ENCODE measurements at places on chromosomes 1 and 21. TPM values are rescaled to one million over a fixed set of nuclear protein-coding genes. Genes with fewer than 3 reads are reported as not detected.
A peak's percentile ranks its signal among the peaks of the same experiment; 100 is the strongest.

The KIRREL1 gene
- total RNA-seq = 31.4 TPM

The KIF2C gene
- 67.6 TPM for total RNA-seq

DNA sequence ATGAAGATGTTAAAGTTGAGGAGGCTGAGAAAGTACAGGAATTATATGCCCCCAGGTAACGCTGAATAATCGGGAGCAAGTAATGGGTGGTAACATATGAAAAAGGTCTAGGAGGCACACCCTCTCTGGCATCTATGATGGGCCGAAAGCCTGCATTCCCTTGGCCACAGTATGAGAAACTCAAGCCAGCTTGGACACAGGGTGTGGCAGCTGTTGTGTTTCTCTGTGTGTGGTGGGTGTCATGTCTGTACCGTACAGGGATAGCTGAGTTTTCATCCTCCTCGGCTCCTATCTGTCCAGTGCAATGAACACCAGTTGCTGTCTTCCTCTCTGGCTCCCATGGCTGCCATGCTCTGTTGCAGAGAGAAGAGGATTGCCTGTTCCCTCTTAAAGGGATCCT lies 32.9 kb downstream of the NBPF3 start:
- H3K36me3 ChIP-seq = no peaks in the 10 kb centered on the region
- no peak overlapping the region for H3K27ac ChIP-seq
- peaks cover 5% of the 10 kb centered on the region for H3K4me1 ChIP-seq
- no peaks in the 10 kb centered on the region for H3K27me3 ChIP-seq
- no peak overlapping the region for H3K4me3 ChIP-seq
- no peak for DNase-seq

DNA sequence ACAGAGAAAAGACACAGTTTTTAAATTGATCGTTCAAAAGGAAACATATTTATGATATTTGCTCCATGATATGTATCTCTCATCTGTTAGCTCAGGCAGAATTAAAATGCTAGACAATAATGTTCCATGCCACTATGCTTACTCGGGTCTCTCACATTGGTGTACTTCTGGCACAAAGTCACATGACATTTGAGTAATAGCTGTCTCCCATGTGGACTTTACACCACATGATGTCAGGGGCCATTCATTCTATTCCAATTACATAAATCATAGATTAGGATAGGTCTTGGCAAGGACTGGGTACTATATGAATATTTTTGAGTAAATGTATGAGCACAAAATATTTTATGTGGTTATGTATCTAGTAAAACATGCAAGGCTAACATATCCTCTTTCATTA lies 648.4 kb downstream of the PLA2G4A start:
- no peaks in the 10 kb centered on the region for H3K27me3 ChIP-seq
- peaks cover 8% of the 10 kb centered on the region for H3K4me1 ChIP-seq
- H3K4me3 ChIP-seq = no peak overlapping the region
- no peaks in the 10 kb centered on the region for H3K36me3 ChIP-seq
- no peak for DNase-seq
- H3K27ac ChIP-seq = no peak overlapping the region

GRCh38 chr1:203572134-203572625 lies 54.5 kb upstream of the ATP2B4 start:
- DNase-seq = no peak
- no peak overlapping the region for H3K4me3 ChIP-seq
- peaks cover 43% of the 10 kb centered on the region for H3K27me3 ChIP-seq
- no peak overlapping the region for H3K27ac ChIP-seq
- peaks cover 13% of the 10 kb centered on the region for H3K4me1 ChIP-seq

DNA sequence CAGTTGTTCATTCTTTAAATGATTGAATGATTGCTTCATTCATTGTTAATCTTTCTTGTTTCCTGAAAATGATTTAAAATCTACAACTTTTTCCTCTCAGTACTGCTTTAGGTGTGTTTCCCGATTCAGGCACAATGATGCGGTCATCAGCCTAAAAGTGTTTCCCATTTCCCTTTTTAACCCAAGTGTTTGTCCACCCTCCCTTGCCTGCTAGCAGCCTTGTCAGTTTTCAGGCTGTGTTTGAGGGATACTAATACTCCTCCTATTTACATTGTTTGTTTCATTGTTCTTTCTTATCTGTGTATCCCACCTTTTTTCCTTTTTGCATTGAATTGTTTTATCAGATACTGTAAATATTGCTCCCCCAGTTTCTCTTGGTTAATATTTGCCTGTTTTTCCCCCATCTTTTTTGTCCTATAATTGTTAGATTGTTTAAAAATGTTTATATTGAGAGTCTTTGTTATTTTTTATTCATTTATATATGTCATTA lies 131.1 kb downstream of the KIAA0319L start:
- peak overlapping the region; percentile 4 for H3K27ac ChIP-seq
- H3K27me3 ChIP-seq = no peaks in the 10 kb centered on the region
- no peak overlapping the region for H3K4me3 ChIP-seq
- H3K36me3 ChIP-seq = peaks cover 34% of the 10 kb centered on the region
- H3K4me1 ChIP-seq = no peaks in the 10 kb centered on the region

GRCh38 chr21:27498025-27498424 lies 531.1 kb upstream of the ADAMTS5 start:
- H3K4me3 ChIP-seq = no peak overlapping the region
- no peak overlapping the region for H3K27ac ChIP-seq
- H3K36me3 ChIP-seq = no peaks in the 10 kb centered on the region
- peaks cover 9% of the 10 kb centered on the region for H3K4me1 ChIP-seq

DNA sequence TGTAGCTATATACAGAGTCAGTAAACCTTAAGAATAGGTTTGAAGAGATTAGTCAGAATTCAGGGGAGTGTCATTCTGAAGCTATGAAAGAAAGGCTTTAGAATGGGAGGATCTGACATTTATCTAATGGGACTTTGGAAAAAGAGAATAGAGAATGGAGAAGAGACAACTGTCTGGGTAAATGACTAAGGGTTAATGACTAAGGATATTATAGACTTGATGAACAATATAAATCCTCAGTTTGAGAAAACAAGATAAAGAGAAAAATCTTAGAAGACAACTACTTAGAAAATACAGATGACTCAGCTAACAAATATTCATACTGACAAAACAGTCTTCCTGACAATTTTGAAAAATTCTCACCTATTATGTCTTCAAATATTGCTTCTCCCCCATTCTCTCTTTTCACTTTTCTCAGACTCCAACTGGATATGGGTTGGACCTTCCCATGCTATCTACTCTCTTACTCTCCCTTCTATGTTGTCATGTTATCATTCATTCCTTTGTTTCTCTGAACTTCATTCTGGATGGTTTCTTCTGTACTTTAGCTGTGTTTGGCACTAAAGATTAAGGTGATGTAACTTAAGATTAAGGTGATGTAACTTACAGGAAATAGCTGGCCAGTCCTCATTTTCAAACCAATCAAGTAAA lies 20.4 kb downstream of the SLC16A1 start:
- H3K36me3 ChIP-seq = no peaks in the 10 kb centered on the region
- DNase-seq = no peak
- peaks cover 32% of the 10 kb centered on the region for H3K4me1 ChIP-seq
- no peaks in the 10 kb centered on the region for H3K27me3 ChIP-seq
- H3K27ac ChIP-seq = peak overlapping the region; percentile 89

DNA sequence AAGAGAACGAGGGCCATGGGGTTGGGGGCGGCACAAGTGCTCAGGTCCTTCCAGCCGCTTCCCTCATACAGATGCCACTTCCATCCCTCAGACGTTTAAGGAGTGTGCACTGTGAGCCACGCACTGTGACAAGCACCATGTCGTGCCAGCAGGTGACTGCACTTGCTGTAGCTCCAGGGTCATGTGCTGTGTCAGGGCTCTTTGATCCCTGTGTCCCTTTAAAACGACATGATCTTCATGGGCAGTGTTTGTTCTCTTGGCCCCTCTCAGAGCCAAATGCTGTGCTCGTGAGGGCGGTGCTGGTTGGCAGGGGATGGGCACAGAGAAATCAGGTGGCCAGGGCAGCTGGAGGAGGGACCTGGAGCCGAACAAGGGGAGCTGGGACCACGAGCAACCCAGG lies 19.9 kb downstream of the IL10RB start:
- H3K27ac ChIP-seq = no peak overlapping the region
- no peak overlapping the region for H3K4me3 ChIP-seq
- no peak for DNase-seq
- H3K36me3 ChIP-seq = peaks cover 29% of the 10 kb centered on the region
- H3K27me3 ChIP-seq = no peaks in the 10 kb centered on the region

DNA sequence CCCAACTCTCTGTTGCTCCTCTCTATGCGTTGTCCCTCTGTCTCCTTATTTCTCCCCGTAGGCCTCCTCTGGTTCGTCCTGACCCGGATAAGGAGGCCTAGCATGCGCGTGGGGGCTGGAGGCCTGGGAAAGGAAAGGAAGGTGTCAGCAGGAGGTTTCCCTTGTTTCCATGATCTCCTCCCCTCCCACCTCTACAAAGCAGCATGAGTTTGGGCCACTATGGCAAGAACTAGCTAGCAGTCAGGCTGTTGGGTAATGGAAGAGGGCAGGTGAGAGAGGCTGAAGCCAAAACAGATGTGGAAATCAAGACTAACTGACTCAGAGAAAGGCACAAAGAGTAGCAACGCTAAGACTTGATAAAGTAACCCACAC lies 687 bp upstream of the SEMA6C start:
- no peaks in the 10 kb centered on the region for H3K4me1 ChIP-seq
- H3K4me3 ChIP-seq = peak overlapping the region; percentile 77
- peaks cover 10% of the 10 kb centered on the region for H3K36me3 ChIP-seq
- no peak overlapping the region for H3K27ac ChIP-seq

DNA sequence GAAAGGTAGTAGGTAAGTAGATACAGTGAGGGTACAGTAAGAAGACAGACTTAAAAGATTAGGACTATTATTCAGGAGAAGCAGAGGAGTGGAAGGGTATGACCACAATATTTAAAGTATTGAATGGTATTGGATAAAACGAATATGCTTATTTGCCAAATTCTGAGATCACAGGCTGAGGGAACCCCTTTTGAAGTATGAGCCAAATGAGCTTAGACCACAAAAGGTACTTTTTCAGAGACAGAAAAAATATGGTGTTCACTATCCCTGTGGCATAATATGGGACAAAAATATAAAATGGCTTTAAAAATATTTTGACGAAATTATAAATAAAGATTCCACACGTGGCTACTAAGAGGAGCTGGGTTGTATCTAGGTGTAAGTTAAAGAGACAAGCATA lies 880 bp upstream of the MTF2 start:
- DNase-seq = no peak
- H3K27me3 ChIP-seq = no peaks in the 10 kb centered on the region
- H3K27ac ChIP-seq = peak overlapping the region; percentile 74
- H3K36me3 ChIP-seq = peaks cover 34% of the 10 kb centered on the region

DNA sequence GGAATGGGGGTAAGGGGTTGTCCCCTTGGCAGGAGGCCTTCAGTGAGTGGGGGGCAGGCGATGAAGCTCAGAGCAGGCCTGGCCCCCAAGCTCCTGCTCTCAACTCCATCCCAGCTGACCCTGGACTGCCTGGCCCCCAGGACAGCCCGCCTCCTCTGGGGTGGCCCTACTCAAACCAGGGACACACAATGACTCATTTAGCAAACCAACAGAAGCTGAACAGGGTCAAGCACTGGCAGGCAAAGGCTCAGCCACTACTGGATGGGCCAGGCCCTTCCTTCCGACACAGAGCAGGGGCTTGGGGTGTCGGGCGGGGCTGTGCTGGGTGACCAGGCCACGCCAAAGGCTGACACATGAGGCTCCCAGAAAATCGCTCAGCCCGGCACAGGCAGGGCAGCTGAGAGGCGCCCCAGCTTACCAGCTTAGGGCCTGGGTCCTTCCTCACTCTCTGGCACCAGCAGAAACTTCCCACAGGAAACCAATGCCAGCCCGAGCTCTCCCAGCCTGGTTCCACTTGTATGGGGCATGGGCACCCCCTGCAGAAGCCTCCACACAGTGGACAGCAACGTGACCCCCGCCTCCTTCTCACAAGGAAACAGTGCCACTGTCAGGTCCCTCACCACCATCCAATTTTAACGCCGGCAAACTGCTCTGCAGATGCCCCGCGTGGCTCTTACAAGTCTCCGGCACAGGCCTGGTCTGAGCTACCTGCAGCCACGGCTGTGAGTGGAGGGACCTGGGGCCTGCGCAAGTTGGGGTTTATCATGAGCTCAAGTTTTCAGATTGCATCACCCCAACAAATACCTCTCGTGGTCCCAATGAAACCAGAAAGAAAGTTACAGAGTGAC lies 114.3 kb downstream of the NPHP4 start:
- H3K27me3 ChIP-seq = no peaks in the 10 kb centered on the region
- DNase-seq = no peak
- peaks cover 5% of the 10 kb centered on the region for H3K36me3 ChIP-seq

DNA sequence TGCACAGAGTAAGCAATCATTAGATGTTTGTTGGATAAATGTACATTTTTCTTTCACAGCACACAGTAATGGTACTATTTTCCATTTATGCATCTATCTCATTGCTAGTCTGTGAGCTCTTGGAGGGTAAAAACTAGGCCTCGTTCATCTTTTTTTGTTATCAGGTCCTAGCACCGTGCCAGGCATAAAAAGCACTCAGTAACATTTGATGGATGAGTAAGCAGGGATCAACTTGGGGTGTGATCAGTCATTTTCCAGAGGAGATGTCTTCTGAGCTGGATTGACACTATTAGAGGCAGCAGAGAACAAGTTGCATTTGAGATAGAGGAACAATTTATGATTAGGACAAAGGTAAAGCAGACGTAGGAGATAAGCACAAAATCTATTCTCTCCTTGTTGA lies 4.3 kb upstream of the VTCN1 start:
- H3K4me1 ChIP-seq = peaks cover 21% of the 10 kb centered on the region
- peaks cover 8% of the 10 kb centered on the region for H3K36me3 ChIP-seq
- H3K4me3 ChIP-seq = no peak overlapping the region
- DNase-seq = no peak

- H3K36me3 ChIP-seq = no peaks in the 10 kb centered on the region
- H3K27me3 ChIP-seq = no peaks in the 10 kb centered on the region
- H3K27ac ChIP-seq = peak overlapping the region; percentile 33
- H3K4me1 ChIP-seq = peaks cover 32% of the 10 kb centered on the region
- H3K4me3 ChIP-seq = no peak overlapping the region
Observed at GRCh38 chr21:14943616-14944015, 121.2 kb downstream of the NRIP1 start.

DNA sequence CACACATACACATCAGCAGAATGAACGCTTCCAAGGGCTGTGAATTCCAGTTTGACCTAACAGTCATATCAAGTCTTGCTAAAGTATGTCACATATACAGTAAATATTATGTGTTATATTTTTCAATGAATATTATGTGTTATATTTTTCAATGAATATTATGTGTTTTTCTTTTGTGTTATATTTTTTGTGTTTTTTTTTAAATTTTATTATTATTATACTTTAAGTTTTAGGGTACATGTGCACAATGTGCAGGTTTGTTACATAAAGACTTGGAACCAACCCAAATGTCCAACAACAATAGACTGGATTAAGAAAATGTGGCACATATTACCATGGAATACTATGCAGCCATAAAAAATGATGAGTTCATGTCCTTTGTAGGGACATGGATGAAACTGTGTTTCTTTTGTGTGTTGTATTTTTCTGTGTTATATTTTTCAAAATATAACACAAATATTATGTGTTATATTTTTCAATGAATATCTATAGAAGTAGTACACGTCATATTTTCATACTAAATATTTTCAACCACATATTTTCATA lies 35.5 kb downstream of the TTC13 start:
- H3K4me1 ChIP-seq = no peaks in the 10 kb centered on the region
- H3K27me3 ChIP-seq = no peaks in the 10 kb centered on the region
- H3K27ac ChIP-seq = no peak overlapping the region
- DNase-seq = no peak

- H3K36me3 ChIP-seq = peaks cover 71% of the 10 kb centered on the region
- no peaks in the 10 kb centered on the region for H3K27me3 ChIP-seq
- H3K4me1 ChIP-seq = peaks cover 51% of the 10 kb centered on the region
- DNase-seq = peak; percentile 69
Observed at GRCh38 chr21:43727519-43728153, 8.7 kb downstream of the PDXK start.

GRCh38 chr1:159924025-159924790 lies 1.1 kb downstream of the TAGLN2 start:
- peak overlapping the region; percentile 83 for H3K4me3 ChIP-seq
- no peaks in the 10 kb centered on the region for H3K27me3 ChIP-seq
- H3K27ac ChIP-seq = peak overlapping the region; percentile 98
- peaks cover 73% of the 10 kb centered on the region for H3K36me3 ChIP-seq
- peak; percentile 95 for DNase-seq
- H3K4me1 ChIP-seq = peaks cover 48% of the 10 kb centered on the region
